ENCODE measurements at places on chromosomes 11 and 22. TPM values are rescaled to one million over a fixed set of nuclear protein-coding genes. Genes with fewer than 3 reads are reported as not detected.

The ZP1 gene
- 0.14 TPM for total RNA-seq

The OR52I2 gene
- not detected for total RNA-seq

The SHANK3 gene
- total RNA-seq, result 1.1 TPM

The CDC45 gene
- 1.8 TPM for total RNA-seq

The CCDC116 gene
- total RNA-seq, result 0.22 TPM

The ZNRF3 gene
- total RNA-seq, result 3.3 TPM

The FIBIN gene
- 195 TPM for total RNA-seq

The PPP6R3 gene
- total RNA-seq, result 117 TPM

The XPNPEP3 gene
- 13.0 TPM for total RNA-seq

The ABTB2 gene
- total RNA-seq, result 12.5 TPM

The BACE1 gene
- total RNA-seq, result 32.6 TPM

The SLC25A45 gene
- total RNA-seq, result 1.1 TPM

The NRXN2 gene
- total RNA-seq, result 8.4 TPM

The CNGA4 gene
- total RNA-seq, result not detected

The ART1 gene
- not detected for total RNA-seq

The GAS2L1 gene
- total RNA-seq, result 42.7 TPM

The MUC6 gene
- total RNA-seq, result not detected

The AQP11 gene
- 0.88 TPM for total RNA-seq

The FGF3 gene
- total RNA-seq, result not detected

The CLMP gene
- total RNA-seq, result 619 TPM

The SF1 gene
- total RNA-seq, result 170 TPM

The SLC22A6 gene
- total RNA-seq, result not detected

The DRICH1 gene
- not detected for total RNA-seq

The ADAMTS15 gene
- total RNA-seq, result 8.2 TPM

The DEUP1 gene
- not detected for total RNA-seq

The HTR3B gene
- not detected for total RNA-seq

The NAALAD2 gene
- 0.29 TPM for total RNA-seq

The SMC1B gene
- not detected for total RNA-seq

The CCDC82 gene
- 18.8 TPM for total RNA-seq

The APOL1 gene
- total RNA-seq, result 9.3 TPM

The SGSM1 gene
- total RNA-seq, result not detected

The MGAT3 gene
- total RNA-seq, result 0.57 TPM

The NPAS4 gene
- total RNA-seq, result not detected

The EIF3D gene
- 551 TPM for total RNA-seq

The TRIM48 gene
- not detected for total RNA-seq
